ENCODE measurements at places on chromosomes 1 and 21.

DNA sequence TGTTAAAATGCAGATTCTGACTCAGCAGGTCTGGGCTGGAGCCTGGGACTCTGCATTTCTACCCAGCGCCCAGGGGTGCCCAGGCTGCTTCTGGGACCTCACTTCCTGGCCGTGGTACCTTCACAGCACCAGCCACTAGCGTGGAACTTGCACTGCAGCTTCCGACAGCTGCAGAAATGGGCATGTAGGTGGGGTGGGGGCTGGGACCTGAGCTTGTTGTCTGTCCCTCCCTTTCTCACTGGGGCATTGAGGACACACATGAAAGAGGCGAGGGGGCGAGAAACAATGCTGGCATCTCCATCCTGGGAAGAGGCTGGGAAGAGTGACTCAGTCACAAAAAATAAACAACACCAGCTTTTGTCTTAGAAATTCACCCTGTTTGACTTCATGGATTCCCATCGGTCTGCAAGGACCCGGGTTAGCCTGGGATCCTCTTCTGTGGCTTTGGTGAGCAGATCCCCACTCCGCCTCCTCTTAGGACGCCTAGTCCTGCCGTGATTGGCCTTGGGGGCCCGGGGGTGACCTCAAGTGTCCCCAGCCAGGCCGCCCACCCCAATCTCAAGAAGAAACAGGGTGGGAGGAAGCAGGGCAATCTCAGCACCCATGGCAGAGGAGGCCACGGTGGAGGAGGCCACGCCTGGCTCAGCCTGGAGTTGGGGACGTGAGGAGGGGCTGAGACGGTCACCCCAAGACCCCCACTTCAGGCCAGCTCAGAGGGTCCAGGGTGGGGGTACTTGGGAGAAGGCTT lies 29.9 kb upstream of the POFUT2 start:
- DNase-seq, result peak; percentile 95

GRCh38 chr1:41418857-41419583 lies 57.8 kb downstream of the FOXO6 start:
- peak; percentile 89 for DNase-seq

- DNase-seq, result no peak
Measured at GRCh38 chr1:213898684-213899083, 89.1 kb upstream of the PROX1 start.

GRCh38 chr21:39388038-39388810 lies 39.3 kb upstream of the HMGN1 start:
- peak; percentile 84 for DNase-seq

GRCh38 chr1:183739741-183740271 lies 65.1 kb upstream of the RGL1 start:
- no peak for DNase-seq

DNA sequence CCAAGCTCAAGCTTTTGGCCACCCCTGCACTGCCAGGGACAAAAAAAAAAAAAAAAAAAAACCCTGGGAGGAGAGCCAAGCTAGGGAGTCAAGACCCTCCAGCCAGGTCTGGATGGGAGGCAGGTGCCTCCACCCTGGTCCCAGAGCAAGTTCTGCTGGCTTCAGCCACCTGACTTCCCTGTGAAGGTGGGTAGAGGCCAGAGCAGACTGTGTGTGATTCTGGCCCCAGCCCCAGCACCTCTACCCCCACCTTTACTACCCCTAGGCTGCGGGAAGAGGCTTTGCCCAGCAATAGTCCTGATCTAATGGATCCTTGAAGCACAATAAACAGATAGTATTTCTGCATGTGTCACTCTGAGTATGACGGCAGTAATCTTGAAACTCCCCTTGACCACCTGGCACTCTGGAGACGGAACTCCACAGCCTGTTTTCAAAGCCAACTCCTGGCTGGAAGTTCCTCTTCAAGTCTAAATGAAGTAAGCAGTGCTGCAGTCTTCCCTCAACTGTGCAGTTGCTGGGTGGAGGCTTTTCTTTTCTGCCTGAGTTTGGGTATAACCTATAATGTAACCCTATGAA lies 9.8 kb downstream of the PDZK1IP1 start:
- no peak for DNase-seq

DNA sequence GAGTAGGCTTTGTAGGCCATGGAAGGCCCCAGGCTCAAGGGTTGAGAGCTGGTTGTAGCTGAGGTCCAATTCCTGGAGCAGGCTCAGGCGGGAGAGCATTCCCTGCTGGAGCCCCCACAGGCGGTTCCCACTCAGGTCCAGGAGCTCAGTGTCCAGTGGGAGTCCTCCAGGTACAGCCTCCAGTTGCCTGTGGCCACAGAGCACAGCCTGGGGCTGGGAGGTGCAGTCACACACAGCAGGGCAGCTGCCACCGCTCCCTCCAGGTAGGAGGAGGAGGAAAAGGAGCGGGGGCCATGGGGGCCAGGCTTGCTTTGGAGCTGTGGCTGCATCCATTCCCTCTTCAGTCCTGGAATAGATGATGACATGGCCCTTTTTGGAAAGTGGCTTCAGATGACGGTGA lies 2.8 kb downstream of the LINGO4 start:
- DNase-seq, result no peak

GRCh38 chr1:201245082-201245481 lies 38.2 kb upstream of the PKP1 start:
- DNase-seq, result no peak

- no peak for DNase-seq
Measured at GRCh38 chr1:162062542-162063015, 6.9 kb upstream of the NOS1AP start.

DNA sequence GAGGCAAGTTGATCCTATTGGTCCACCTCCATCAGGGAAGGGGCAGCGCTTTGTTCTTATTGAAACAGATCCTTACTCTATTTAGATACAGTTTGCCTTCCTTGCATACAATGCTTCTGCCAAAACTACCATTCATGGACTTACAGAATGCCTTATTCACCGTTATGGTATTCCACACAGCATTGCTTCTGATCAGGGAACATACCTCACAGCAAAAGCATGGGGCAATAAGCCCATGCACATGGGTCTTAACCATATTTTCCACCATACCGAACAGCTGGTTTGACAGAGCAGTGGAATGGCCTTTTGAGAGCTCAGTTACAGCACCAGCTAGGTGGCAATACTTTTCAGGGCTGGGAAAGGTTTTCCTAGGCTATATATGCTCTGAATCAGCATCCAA lies 544.8 kb upstream of the ADGRL4 start:
- DNase-seq, result no peak

DNA sequence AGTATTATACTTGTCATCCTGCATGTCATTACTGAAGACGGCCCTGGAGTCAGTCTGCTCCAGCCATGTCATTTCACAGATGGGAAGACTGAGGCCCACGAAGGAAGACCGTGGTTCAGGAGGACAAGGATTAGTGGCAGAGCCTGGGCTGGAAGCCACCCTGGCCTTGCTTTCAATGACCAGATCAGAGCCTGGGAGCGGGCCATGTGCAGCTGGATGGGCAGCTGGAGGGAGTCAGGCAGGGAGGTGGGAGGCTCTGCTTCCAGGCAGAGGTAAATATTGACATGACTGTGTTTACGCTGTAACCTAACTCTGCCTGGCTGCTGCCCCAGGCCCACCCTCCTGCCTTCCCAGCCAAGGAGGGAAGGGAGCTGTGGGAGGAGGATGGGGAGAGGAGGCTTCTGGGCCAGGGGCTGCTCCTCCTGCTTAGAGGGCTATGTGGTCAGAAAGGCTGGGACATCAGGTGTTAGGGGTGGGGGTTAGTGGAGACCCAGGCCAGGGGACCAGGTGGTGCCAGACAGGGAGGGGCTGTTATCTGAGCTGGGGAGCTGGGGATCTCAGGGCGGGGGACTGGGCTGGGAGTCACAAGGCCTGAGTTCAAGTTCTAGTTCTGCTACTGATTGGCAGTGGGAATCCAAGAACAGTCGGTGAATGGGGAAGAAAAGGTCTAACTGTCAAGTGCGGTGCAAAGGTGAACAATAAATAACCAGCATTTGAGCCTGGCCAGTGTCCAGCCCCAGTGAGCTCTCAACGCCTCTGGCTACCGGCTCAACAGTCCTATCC lies 48.5 kb upstream of the ECE1 start:
- no peak for DNase-seq

DNA sequence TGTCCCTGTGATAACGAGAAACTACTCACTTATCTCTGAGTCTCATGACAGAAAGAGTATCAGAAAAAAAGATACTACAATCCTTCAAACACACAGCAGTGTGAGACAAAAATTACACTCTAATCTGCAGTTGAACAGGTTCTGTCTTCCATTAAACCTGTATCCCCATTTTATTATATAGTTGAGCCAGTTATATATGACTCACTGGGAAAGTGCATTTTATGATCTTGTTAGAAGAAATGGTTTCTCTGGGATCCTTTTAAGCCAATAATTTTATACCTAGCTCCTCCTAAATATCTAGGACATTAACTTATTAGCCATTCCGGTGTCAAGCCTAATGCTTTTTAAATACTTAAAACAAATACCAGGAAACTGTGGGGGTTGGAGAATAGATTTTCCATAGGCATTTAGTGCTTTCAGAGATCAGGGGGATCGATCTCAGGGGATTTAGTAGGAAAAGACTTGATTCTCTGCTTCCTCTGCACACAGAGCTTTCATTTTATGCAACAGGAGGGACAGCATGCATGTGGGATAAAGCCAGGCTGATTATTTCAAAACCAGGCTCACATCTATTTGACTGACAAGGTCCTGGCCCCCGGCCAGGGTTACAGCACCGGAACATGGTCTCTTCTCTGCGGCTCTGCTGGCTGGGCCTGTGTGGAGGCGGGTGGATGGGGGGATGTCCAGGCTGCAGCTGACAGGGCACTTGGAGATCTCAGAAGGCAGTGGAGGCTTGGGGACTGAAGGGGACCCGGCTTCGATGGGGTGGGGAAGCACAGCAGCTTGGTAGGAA lies 310.6 kb downstream of the DISC1 start:
- DNase-seq, result no peak

DNA sequence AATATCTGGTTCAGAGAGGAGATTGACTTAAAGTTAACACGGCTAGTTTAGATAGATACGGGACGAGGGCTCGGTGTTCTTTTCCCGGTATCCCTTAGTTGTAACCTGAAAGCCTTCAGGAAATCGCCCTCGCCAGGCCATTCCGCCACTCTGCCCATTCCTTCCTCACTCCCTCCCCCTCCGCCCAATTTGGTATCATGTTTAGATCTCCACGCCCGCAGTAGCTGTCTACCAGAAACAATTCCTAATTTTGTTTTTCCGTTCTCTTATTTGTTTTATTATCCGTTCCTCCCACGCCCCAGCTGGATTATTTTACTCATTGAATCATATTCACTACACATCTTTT lies 685 bp upstream of the VAMP4 start:
- DNase-seq, result peak; percentile 61

DNA sequence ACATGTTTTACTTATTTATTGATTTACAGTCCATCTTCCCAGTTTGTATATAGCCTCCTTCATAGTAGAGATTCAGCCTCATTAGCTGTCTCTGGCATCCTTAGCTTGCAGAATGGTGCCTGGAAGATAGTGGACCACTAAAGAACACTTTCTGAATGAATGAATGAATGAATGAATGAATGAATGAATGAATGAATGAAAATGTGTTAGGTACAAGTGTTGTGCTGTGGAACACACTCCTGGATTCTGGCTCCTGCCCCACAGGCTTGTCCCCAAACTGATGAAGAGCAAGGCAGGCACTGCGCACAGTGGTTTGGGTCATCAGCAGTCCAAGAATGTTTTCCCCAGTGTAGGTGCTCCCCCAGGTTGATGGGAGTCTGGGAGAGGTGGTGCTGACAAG lies 159.4 kb downstream of the ST6GALNAC5 start:
- DNase-seq, result no peak

GRCh38 chr1:67381154-67381553 lies 49.0 kb downstream of the SERBP1 start:
- DNase-seq, result no peak

GRCh38 chr21:34514576-34515115 lies 2.6 kb upstream of the KCNE1 start:
- DNase-seq, result no peak

GRCh38 chr1:217139513-217139912 lies 416.3 kb upstream of the ESRRG start:
- no peak for DNase-seq

GRCh38 chr1:208724079-208724478 lies 479.9 kb upstream of the PLXNA2 start:
- no peak for DNase-seq

GRCh38 chr1:61287014-61287413 lies 204.7 kb downstream of the NFIA start:
- no peak for DNase-seq

DNA sequence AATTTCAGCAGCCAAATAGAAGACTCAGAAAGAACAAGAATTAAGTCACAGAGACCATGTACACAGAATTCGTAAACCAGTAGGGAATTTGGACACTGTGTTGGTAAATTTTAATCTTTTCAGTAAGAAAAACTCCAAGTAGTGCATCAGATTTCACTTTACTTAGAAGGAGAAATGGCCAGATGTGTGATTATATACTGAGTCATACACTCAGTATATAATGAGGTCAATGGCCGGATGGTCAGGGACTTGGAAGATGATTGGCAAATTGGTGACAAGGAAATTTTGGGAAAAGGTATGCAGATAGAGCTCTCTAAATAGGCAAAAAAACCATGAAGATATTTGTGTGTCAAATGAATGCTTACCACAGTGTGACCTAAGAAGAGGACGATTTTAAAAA lies 399.8 kb upstream of the LRRC7 start:
- no peak for DNase-seq

DNA sequence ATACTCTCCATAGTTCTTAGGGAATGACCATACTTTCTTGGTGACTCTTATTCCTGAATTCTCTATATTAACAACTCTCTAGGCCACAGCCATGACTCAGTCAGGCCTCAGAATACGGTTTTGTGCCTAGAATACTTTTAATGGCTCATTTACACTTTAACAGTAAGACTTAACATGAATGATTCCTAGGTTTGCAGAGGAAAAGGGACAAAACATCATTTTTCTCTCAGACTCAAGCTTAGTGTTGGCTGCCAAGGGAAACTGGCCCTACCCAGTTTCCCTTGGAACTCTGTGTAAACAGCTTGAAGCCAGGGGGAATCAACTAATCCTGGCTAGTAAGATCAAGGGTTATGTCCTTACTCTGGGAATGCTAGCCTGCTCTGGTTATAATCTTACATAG lies 164.9 kb upstream of the PKN2 start:
- no peak for DNase-seq

- no peak for DNase-seq
Measured at GRCh38 chr1:27216466-27216865, 18.0 kb upstream of the WDTC1 start.

DNA sequence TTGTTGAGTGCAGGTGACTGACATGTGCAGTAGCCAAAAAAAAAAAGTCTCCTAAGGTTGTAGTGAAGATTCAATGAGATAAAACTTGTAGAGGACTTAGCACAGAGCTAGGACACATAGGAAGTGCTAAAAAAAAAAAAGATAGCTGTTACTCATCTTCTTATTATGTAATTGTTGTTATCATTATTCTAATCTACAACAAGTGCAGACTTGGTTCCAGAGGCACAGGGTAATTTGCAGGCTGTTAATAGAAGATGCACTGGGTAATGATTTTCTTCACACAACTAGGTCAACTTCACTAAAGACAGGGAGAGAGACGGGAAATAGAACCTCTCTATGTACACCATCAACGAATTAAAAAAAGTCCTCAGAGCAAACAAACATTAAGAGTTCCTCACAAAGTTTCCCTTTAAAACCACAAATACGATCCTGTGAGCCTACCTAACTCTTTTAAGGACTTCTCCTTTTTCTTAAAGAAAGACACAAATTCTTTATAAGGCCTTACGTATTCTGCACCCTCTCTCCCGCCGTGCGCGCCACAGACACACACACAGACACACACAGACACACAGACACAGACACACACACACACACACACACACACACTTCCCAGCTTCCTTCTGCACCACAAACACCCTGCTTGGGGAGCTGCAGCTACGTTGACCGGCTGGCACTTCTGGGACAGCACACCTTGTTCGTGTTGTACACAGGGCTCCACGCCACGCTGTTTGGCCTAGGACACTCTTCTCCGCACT lies 49.8 kb upstream of the GADD45A start:
- DNase-seq, result no peak

GRCh38 chr1:178945763-178946266 lies 74.9 kb upstream of the ANGPTL1 start:
- no peak for DNase-seq

Measured in A172 (cell line).